Urinary bladder (tissue), 4 donors: ENCODE measurements at places on chromosomes 1 and 21. TPM values are rescaled to one million over a fixed set of nuclear protein-coding genes. Genes with fewer than 3 reads are reported as not detected.

Gene FCN3
- total RNA-seq: not detected

Gene CFHR2
- not detected for total RNA-seq

Gene VHLL
- total RNA-seq: not detected

Gene OR2L5
- not detected for total RNA-seq

Gene SLC9C2
- not detected for total RNA-seq

Gene BCL2L15
- 0.90 TPM for total RNA-seq

GRCh38 chr1:239282411-239282810, 104.0 kb upstream of the CHRM3 start:
- DNase-seq: no peak

DNA sequence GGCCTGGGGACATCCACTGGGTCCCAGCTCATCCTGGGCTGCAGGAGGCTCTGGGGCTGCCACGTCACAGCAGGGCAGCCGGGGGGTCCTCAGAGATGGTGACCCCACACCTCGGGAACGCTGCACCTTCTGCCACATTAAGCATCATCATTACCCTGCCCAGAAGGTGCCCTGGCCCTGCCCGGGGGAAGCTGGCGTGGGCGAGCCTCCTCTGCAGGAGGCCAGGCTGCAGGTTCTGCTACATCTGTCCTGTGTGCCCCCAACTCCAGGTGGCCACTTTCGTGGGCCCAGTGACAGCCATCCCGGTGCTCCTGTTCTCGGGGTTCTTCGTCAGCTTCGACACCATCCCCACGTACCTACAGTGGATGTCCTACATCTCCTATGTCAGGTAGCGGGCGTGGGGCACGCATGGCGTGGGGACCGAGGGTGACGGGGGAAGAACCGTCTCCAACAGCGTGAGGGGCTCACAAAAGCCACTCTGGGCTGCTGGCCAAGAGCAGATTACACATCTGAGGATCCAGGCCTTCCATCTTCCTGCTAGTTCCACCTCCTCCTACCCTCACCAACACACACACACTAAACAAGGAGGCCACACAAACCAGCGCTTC, 20.8 kb downstream of the TFF3 start:
- no peak for DNase-seq

DNA sequence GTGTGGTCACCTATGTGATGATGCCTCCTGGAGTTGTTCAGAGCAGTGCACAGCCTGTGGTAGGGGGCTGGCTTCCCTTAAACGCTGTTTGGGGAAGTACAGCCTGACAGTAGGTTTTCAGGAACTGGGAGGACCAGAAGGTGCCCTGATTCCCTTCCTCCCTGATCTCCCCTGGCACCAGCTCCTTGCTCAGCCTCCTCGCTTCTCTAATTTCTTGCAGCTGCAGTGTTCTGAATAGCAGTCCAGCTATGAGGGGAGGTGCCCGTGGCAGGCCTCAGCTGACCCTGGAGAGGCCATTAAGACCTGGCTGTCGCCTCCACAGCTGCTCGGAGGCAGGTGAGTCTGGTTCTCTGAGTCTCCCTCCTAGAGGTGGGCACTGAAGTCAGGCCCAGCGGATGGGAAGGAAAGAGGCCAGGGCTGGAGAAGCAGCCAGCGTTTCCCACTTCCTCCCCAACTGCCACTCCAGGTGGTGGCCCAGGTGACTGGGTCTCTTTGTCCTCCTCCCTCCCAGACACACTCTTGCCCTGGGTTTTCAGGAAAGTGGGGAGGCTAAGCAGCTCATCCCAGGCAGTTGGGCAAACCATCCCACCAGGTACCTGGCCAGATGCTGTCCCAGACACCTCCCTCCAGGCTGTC, 52.0 kb upstream of the RPL11 start:
- DNase-seq: no peak

- no peak for DNase-seq
These were observed 56.8 kb upstream of the LYST start for GRCh38 chr1:235923466-235924021.

DNA sequence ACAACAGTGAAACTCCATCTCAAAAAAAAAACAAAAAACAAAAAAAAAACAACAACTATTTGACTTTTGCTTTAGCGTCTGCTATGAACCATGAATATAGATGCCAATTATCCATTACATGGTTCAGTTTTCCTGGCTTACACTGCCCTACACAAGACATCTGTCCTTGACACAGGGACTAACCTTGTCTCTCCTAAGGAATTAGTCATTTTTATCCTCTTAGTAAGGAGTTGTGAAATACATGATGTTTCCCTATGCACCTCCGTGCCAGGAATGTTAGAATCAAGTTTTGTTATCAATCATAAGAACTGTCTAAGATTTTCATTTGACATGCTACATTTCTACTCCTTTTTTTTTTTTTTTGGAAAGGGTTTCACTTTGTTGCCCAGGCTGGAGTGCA, 241.8 kb downstream of the KIF26B start:
- no peak for DNase-seq

DNA sequence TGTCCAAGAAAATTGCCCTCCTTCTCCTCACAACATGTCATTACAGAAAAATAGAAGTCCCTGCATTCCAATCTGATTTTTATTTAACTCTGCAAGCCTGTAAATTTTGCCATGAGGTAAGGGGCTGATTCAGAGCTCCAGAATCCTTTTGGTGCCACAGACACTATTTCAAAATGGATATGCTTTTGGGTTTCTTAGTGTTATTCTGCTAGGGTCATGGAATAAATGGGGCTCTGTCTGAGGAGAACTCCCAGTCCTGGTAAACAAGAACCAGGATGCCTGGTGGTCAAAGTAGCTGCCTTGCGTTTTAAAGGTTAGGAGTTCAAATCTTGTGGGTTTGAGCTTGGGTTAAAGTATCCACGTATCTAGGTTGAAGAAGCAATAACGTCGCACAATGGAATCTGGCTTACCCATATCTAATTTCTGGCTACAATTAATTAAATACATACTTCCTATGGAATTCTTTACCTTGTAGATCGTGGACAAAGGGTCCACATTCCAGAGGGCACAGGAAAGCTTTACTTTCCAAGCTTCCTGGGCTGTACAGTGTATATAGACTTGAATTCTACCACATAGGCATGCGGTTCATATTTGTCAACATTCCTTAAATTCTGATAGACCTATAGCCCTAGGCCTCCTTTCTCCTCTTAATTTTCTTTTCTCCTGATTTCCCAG, 98.0 kb upstream of the CDC42BPA start:
- no peak for DNase-seq

DNA sequence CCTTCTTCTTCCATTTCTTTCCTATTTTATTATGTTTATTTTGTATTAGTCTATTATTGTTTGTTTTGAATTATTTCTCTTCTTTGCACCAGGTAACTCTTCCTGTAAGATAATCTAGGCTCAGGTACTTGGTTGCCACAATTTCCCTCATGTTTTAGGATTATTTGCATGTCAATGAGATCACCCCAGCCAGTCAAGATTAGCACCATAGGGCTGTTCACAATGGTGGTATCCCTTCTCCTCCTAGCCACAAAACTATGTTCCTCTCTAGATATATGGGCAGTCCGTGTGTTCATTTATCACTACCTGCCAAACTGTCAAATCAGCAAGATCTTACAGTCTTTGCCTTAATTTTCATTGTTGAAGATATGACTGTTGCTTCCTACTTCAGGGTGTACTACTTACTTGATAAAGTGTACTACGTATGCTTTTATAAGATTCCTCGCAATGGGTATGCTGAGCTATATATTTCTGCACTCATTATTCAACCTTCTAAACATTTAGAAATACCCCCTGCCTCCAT, 1536.2 kb downstream of the PLA2G4A start:
- no peak for DNase-seq

DNA sequence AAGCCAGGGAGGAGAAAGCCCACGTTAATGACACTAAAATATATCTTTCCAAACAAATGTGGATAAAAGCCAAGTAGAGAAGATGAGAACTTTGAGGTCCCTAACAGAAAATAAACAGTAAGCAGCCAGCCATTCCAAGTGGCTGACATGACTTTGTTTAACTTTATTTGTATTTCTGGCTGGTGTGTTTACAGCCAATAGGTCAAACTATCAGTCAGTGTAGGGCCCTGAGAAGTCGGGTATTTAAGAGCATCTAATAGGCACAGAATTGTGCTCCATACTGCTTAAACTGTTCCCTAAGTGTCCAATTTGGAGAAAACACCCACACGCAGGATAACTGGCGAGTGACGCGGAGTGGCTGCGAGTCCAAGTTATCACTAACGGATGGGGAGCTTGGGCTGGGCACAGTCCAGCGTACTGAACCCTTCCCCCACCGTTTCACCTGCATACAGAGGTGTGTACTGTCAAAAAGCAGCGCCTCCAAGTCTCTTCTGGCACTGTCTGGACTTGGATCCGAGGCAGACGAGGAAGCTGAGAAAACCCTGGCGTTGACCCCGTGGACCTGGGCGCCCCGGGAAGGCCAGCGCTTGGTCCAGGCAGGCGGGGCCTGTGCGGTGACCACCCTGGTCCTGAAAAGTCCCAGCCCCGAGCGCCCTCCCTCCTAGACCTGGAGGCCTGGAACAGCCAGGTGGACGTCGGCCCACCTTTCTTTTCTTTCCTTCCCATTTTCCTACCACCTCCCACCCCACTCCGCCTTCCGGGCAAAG, 662 bp upstream of the LGALS8 start:
- no peak for DNase-seq

GRCh38 chr1:17649371-17650106, 105.6 kb upstream of the ACTL8 start:
- no peak for DNase-seq

GRCh38 chr1:185500001-185500626, 183.1 kb upstream of the IVNS1ABP start:
- DNase-seq: no peak

DNA sequence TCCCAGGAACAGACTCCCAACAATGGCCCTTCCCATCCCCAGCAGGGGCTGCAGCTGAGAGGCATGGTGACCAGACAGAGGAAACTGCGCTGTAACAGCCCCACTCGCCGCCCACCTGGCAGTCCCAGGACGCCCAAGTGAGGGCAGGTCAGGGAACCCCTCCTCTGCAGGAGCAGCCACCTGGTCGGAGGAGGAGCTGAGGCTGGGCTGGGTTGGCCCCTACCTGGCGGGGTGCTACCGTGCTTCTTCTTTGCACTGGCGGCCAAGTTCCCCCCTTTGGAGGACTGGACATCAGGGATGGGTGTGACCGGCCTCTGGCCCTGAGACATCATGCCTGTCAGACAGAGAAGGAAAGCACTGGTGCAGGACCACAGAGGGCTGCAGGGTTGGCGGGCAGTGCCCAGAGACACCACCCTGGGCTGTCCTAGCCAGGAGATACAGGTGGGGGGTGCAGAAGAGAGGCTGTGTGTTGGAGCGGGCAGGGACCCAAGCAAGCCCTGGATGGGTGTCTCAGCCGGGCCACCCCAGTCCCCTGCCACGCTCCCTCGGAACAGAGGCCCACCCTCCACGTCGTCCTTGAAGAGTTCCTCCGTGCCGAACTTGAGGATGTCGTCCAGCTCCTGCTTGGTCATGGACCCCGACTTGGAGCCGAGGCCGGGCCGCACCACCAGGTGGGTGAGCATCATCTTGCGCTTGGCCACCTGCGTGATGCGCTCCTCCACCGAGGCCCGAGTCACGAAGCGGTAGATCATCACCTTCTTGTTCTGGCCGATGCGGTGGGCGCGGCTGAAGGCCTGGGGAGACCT, 51.6 kb downstream of the CHD5 start:
- DNase-seq: no peak

DNA sequence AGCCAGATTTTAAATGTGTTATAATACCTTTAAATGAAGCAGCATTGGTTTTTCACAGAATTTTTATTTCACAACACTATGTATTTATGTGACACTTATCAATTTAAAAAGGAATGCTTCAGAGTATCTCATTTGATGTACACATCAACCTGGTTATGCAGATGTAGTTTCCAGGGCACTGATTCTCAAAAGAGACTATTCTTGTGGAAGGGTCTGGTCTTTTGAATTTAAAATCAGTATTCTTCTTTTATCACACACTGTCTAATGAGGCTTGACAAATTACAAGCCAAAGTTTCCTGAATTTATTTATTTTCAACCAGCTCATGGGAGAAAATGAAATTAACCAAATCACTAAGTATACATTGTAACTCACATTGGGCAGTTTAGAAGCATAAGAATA, 87.4 kb downstream of the NTPCR start:
- DNase-seq: no peak

DNA sequence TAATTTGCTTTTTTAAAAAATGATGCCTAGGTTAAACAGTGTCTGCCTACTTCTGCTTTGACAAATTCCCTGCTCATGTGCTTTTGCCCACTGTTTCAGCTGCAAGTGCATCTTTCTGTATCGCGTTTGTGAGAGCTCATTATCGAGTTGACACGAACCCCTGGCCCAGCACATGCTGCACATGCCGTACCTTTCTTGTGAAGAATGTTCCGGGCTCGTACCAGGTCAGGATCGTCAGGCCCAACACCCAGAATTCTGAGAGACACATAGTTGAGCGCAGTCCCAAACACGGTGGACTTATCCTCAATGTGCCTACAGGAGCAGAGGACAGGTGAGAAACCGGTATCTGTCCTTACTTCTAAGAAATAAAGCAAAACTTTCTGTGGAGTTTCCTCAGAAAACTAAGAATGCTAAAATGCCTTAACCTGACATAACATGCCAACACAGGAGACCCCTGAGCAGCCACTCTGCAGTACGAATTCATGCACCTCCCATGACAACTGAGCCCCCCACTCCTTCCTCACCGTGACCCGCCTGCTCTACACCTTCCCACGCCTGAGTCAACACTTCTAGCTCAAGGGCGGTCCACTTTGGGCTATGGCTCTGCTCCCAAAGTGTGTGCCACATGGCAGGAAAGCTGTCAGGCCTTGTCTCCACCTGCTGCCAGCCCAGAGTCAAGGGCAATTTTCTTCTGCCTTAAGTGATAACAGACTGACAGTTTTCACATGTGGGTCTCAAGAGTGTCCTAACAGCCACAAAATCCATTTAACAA, 6.7 kb downstream of the LSS start:
- DNase-seq: no peak

DNA sequence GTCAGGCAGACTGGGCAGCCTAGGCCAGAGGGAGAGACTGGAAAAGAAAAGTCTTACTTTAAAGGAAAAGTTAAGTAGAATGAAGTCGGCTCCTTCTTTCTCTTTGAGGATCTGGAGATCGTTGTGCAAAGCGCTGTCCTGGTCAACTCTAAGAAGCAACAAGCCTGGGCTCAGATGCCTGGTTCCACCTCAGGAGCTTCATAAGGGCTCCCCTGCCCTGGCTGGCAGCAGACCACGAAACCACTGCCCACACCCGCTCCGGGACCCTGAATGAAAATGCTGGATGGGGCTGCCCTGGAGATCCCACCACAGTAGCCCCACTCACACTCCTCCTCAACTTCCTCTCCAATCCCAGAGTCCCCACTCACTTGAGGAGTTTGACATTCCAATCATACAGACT, 6.4 kb downstream of the UBE2Q1 start:
- DNase-seq: no peak
